Activated naive CD4-positive, alpha-beta T cell treated with anti-CD3 and anti-CD28 coated beads, Interleukin-2, amount 10 ng/mL, durations not matched to agents 7 days and 5 days (primary cell): ENCODE measurements at places on chromosomes 1 and 21.

GRCh38 chr1:234543442-234544086, 64.6 kb upstream of the TARBP1 start:
- DNase-seq = no peak

- no peak for DNase-seq
Measured at GRCh38 chr1:245264226-245264625, 109.4 kb downstream of the KIF26B start.

DNA sequence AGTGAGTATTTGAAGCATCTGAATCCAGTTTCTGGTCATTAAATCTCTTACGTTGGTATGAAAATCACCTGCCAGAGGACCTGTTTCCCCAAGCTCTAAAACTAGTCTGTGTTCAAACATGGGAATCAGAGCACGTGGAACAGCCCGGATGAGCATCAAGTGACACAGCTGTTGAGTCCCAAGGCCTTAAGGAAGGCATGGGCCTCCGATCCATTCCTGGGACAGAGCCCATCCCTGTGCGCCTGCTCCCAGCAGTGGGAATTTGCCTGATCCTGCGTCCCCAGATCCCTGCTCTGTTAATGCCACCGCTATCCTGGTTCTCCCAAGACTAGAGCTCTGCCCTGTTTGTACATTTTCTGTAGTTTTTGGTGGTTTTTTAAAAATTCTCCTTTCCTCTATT, 68.4 kb upstream of the FBXO28 start:
- DNase-seq = no peak

DNA sequence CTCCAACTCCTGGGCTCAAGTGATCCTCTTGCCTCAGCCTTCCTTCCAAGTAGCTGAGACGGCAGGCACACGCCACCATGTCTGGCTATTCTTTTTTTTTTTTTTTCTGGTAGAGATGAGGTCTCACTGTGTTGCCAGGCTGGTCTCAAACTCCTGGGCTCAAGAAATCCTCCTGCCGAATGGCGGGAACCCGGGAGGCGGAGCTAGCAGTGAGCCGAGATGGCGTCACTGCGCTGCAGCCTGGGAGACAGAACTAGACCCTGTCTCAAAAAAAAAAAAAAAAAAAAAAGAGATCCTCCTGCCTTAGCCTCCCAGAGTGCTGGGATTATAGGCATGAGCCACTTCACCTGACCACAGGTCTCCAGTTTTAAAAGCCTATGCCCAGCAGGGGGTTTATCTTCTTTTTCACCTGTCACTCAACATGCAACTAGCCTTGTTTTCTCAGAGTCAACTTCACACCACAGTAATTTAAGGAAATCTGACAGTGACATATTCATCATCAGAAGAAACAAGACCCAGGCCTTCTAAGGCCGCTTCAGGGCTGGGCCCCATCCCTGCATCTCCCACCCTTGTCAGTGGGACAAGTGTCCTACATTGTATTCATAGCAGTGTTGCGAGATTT, 38.3 kb upstream of the GALNT2 start:
- no peak for DNase-seq

DNA sequence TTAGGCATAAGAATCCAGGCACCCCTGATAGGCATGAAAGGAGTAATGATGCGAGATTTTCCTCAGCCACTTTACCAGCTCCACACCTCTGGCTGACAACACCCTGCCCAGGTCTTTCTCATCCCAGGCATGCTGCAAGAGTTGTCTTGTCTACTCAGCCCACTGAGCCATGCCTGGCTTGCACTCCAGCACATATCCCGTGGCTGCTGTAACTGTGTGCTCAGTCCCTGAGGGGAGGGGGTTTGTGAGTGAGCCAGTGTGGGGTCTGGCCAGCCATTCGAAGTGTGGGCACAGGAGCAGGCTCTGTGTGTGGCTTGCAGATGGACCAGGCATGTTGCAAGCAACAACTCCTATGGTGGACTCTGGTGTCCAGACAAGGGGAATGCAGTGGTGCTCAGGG, 529.6 kb downstream of the ADGRL2 start:
- no peak for DNase-seq

GRCh38 chr1:201649761-201650622, 111.1 kb downstream of the NAV1 start:
- DNase-seq = no peak

- no peak for DNase-seq
Measured at GRCh38 chr21:27759091-27759659, 792.3 kb upstream of the ADAMTS5 start.

- no peak for DNase-seq
Measured at GRCh38 chr21:46226146-46226545, 2.4 kb downstream of the LSS start.

DNA sequence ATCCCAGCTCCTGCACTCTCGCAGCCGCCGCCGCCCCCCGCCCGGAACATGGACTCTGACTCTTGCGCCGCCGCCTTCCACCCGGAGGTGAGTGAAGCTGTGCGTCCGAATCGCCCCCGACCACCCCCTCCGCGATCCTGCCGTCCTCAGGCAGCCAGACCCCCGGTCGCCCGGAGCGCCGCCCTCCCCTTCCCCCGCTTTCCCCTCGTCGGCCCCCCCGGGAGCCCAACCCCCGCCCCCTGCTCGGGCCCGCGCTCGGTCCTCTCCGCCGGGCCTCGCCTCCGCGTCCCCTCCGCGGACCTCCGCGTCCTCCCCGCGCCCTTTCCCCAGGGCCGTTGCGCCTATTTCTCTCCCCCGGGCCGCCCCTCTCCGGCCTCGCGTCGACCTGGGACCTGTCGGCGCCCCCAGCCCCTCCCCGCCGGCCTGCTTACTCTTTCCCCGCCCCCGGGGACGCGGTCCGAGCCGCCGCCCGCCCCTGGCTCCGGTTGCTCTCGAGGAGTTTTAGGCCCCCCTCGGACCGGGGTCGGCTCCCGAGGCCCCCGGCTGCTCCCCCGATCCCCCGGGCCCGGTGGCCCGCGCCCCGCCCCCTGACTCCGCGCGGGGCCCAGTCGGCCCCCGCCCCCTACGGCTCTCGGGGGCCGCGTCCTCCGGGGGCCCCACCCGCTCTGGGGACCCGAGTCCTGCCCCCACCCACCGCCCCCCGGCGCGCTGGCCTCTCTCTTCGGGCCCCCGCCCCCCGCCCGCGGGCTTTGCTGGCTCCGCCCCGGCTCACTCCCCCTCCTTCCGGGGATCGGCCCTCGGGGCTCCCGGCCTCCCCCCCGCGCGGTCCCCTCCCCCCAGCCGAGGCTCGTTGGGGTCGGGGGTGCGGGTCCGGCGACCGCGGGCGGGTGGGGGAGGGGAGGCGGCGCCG, 743 bp downstream of the PHF13 start:
- peak; percentile 79 for DNase-seq

DNA sequence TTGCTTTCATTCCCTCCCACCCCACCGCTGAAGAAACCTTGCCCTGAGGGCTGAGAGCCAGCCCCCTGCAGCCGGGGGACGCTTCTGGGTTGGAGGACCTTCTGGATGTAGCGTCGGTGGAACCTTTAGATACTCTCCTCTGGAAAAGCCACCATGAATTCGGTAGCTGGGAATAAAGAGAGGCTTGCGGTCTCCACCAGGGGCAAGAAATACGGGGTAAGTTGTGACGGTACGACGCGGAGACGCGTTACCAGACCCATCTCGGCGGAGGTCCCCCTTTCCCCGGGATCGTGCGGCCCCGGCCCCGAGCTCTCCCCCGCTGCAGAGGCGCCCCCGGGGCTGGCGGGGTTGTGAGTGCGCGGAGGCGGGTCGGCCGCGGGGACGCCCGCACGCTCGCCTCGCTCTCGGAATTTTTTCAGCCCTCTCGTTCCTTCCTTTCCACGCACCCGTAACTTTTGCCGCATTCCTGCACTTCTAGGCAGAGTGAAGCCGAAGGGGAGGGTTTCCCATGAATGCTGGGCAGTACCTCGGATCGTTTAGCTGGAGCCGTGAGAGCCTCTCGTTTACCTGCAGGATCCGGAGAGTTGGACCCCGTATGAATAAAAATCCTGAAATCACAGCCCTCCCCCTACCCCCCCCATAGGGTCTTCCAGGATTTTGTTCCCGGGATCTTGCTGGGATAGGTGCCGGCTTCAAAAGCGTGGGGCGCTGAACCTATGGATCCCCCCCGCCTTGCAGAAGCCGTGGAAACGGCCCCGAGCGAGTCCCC, 671 bp downstream of the KIF26B start:
- DNase-seq = peak; percentile 22

- peak; percentile 26 for DNase-seq
Measured at GRCh38 chr1:118136187-118136941, 48.7 kb downstream of the SPAG17 start.

DNA sequence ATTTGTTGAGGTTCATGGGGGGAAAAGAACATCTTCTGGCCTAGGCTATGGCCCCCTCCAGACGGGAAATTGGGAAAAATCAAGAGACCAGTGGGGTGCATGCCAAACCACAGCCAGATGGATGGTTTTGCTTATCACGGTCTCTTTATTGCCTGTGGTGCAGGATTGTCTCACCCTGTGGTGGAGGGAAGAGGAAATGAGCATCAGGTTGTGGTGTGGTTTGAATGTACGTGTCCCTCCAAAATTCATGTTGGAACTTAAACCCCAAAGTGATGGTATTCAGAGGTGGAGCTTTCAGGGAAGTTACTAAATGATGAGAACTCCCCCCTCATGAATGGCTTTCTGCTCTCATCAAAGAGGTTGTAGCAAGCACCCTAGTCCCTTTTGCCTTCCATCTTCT, 525.7 kb downstream of the NPHP4 start:
- DNase-seq = no peak
